Kidney capillary endothelial cell (primary cell): ENCODE measurements at places on chromosomes 11 and 22.

DNA sequence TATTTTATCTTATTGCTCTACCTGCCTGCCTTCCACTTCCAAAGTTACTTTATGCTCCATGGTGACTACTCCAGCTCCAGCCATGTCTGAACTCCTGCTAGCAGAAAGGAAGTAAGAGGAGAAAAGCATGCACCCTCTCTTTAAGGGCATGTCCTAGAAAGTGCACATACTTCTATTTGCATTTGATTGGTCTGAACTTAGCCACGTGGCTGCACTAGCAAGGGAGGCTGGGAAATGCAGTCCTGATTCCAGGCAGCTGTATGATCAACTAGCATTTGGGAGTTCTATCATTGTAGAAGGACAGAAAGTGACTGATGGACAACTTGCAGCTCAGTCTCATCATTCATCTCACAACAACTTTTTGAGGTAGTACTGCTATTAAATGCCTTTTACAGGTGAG, 515.7 kb downstream of the BUD13 start:
- no peak for DNase-seq

- no peak for DNase-seq
Observed at GRCh38 chr11:78822931-78823423, 248.3 kb upstream of the NARS2 start.

DNA sequence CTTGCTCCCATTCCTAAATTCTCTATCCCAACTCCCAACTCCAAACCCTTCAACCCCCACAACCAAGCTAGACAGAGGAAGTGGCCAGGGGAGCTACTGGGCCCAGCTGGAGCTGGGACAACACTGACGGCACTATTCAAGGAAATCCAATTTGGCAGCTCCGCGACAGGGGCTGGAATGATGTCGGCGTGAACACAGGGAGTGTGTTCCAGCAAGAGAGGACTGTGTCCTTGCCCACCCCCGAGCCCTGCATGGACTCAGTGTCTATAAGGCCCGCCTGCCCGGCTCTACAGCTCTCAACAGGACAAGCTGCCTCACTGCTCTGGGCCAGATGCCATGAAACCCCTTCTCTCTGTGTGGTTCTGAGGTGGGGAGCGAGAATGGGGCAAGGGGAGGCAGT, 11.3 kb downstream of the PCSK7 start:
- no peak for DNase-seq

- no peak for DNase-seq
Observed at GRCh38 chr11:80503990-80504389, 1063.2 kb upstream of the TENM4 start.

GRCh38 chr11:45647329-45647728, 18.1 kb downstream of the CHST1 start:
- no peak for DNase-seq

- no peak for DNase-seq
Observed at GRCh38 chr22:44409211-44409973, 88.6 kb downstream of the RTL6 start.

- no peak for DNase-seq
Observed at GRCh38 chr11:37459456-37459855, 861.4 kb upstream of the RAG2 start.

- no peak for DNase-seq
Observed at GRCh38 chr22:23233752-23234408, 53.6 kb downstream of the BCR start.

- no peak for DNase-seq
Observed at GRCh38 chr11:59197991-59198390, 14.7 kb downstream of the MPEG1 start.

DNA sequence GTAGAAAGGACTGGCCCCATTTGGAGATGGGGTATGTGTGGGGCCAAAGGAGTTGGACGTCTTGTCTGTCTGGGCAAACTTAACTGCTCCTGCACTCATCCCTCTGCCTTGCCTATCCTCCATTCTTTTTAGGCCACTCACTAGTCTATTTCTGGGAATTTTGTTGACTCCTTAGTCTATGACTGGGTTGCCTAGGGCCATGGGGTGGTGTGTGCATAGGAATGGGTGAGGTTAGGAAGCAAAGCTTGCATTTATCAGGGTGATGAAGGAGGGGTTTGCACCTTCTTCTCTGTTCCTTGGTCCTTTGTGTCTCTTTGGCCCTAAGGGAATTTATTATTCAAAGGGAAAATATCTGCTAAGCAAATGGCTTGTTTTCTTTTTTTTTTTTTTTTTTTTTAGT, 80.9 kb upstream of the OR9Q1 start:
- DNase-seq, result no peak

- peak; percentile 69 for DNase-seq
Observed at GRCh38 chr11:97739932-97740800, 1280.6 kb upstream of the CNTN5 start.

DNA sequence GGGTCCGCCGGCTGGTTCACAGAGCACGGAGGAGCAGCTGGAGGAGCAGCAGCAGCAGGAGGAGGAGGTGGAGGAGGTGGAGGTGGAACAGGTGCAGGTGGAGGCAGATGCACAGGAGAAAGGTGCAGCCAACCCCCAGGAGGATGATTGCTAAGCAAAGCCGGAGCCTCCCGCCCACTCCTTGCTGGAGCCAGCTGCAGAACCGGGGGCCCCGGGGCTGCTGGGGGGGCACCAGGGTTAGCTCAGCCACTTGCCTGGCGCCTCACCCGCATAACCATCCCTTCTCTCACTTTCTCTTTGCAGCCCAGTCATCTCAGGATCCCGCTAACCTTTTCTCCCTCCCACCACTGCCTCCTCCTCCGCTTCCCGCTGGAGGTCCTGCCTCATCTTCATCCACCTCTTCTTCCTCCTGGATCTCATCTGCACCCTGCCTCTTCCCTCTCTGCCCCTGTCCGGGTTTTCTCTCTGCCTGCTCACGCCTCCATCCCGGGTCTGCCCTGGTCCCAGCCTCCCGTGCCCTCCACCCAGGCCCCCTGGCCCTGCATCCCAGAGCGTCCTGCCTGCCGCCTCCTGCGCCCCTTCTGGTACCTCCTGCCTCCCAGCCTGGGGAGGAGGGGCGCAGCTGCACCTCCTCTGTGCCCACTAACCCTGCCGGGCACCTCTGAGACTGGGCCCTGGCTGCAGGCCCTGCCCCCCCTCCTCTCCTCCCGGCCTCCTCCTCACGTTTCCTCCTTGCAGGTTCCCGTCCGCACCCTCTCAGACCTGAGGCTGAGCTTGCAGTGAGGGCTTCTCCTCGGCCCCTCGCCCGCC, 9.5 kb downstream of the KCTD17 start:
- DNase-seq, result no peak

DNA sequence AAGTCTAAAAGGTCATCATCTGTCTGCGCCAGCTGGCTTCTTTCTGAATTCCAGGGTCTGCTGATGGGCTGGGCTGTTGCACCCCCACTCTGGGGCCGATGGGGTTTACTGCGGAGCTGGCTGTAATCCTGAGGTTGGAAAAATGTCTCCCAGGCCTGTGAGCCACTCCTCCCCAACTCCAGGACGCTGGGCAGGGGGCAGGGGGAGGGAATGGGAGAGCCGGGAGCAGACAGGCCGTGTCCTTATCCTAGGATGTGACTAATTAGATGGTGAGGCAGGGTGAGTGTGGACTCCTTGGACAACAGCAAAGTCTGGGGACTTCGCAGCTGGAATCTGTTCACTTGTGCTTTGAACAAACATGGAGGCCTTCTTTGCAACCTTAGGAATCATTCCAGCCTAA, 48.7 kb downstream of the LRRC32 start:
- peak; percentile 39 for DNase-seq

GRCh38 chr11:63404161-63404935, 34.8 kb downstream of the SLC22A9 start:
- DNase-seq, result no peak

GRCh38 chr11:123570939-123571580, 83.4 kb downstream of the SCN3B start:
- DNase-seq, result no peak

- DNase-seq, result no peak
Observed at GRCh38 chr11:65505466-65506289, 6.8 kb downstream of the MALAT1 start.

DNA sequence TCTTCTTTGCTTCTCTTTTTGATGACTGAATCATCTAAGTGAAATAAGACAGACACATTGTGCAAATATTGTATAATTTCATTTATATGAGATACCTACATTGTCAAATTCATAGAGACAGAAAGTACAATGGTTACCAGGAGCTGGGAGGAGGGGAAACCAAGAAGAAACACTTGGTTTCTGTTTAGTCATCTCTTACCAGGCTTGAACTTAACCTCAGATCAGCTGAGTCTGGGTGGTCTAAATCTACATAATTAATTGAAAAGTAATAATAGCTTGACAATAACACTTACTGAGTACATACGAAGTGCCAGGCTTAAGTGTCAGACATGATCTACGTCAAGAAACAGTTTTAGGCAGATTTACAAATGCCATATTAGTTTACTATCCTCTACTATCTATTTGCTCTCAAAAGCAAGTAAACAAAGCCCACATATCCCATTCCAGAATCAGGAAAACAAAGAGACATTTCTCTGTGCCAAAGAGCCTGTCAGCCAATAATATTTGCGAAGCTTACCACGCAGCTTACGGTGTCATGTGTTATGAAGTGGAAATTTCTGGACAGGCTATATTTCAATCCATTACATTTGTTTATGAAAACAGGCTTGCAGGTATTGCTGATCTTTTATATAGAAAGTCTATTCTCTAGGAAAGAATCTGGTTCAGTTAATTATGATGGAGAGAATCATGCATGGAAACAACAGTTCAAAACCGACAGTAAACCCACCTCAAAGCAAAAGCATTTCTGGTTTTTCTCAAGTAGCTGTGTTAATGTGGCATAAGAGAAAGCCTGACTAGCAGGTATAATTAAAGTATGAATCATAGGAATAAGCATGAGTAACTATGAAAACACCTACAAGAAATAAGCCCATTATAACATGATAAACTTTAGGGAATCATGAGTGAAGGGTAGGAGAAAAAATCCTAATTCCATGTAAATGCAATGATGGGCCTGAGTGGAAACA, 2.7 kb upstream of the ARHGAP42 start:
- no peak for DNase-seq

DNA sequence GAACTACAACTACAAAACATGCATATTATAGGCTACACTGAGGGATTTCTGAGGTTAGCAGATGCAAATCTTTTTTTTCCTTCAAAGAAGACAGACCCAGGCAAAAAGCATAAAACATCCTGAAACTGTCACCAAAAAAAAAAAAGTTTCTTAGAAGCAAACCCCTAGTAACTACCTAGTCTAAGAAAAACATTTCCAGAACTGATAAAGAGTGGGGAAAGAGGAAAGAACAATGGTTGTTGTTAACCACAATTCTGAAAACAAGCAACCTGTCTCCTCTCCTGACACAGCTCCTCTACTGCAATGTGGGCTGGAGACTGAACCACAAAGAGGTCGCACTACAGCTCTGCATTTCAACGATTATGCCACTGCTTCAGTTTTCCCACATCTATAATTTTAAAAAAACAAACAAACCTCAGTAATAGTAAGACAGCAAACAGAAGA, 15.0 kb downstream of the DENND5A start:
- DNase-seq, result no peak

DNA sequence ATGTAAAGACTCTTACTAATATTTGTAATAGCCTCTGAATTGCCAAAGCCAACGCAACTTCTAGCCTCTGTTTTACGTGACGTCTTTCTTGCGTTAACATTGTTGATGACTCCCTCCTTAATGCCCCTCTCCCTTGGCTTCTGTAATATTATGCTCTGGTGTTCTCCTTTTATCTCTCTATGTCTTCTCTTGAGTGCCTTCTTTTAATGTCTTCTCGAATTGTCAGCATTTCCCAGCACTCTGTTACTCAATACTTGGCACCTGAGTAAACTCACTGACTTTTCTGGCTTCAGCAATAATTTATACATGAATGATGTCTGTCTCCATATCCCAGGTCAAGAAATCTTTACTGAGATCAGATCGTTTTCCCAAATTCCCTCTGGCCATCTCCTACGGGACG, 68.5 kb upstream of the DDI1 start:
- DNase-seq, result no peak

- no peak for DNase-seq
Observed at GRCh38 chr11:36622431-36623136, 24.5 kb upstream of the RAG2 start.

DNA sequence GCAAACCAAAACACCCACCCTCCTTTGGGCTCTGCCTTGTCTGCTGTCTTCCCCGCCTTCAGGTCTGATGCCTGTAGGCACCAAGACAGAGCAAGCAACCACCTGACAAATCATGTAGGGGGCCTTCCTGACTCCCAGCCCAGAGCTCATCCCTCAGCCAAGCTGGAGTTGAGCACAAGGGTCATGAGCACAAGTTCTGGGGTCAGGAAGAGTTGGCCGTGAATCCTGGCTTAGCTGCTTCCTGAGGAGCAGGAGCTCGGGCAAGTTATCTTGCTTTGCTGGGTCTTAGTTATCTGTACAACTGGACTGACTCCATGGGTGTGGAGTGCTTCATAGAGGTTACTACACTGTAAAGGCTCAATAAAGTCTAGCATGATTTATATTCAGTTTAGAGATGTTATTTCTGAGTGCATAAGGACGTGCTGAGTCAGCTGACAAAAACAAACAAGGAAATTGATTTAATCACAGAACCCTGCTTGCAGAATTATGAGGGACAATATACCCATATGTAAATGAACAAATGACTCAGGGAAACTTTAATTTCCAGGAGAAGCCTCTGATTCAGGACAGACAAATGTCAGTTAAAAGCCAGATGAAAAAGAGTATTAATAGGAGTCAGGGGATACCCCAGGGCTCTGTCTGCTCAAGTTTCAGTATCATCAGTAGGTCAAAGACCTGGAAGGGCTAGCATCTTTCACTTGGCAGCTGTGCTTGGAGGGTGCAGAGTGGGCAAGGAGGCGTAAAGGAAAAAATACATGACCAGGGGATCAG, 15.0 kb upstream of the APOA1 start:
- no peak for DNase-seq

DNA sequence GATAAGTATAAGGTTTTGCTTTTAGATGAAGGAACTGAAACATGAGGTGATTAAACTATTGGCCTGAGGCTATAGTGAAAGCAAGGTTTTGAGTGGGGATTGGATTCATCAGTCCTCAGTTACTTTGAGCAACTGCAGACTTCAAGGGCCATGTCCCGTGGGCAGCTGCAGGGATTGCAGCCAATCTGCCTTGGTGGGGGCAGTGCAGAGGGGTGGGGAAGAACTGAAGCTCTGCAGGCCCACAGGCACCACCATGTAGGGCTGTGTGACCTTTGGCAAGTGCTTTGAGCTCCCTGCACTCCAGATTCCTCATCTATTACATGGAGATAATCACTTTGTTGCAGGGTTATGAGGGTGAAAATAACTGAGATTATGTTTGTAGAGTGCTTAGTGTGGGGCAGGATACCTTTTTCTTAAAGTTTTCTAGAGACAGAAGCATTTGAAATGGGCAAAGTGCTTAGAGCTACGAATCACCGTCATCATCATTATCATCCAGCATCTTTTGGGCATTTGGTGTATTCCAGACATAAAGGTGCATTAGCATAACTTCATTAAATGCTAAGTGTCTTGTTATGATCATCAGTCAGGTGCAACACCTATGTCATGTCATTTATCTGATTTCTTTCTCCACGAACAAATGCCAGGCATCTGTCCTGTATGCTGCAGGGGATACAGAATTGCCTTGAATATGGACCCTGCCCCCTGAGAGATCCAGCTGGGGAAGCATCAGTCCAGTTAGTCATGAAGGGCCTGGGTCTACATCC, 72.1 kb upstream of the TENM4 start:
- DNase-seq, result no peak

- DNase-seq, result no peak
Observed at GRCh38 chr11:119375337-119376196, 5.9 kb downstream of the USP2 start.

GRCh38 chr11:21492931-21493330, 700.0 kb upstream of the ANO5 start:
- DNase-seq, result no peak

GRCh38 chr11:96307776-96308140, 35.2 kb downstream of the MAML2 start:
- peak; percentile 73 for DNase-seq

- no peak for DNase-seq
Observed at GRCh38 chr11:36509201-36509639, 852 bp downstream of the TRAF6 start.
